ENCODE measurements at places on chromosomes 5 and 9.

DNA sequence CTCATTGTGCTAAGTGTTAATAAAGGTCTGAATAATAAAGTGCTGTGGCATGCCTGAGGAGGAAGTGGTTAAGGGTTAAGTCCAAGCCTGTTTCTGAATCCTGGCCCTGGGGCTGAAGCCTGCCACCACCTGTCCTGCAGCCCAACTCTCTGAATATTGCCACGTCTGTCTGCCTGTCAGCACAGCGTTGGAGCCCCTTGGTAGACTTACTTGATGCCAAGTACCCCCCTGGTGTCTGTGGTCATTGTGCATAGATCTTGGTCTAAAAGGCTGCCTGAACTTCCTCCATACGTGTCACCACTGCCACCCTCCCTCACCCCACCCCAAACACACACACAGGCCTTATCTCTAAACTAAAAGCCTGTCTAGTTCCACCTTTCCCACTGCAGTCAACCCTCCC is 35.4 kb upstream of the SLC2A8 start:
- DNase-seq: peak; percentile 2

GRCh38 chr5:91171322-91171721 is 211.8 kb downstream of the ARRDC3 start:
- DNase-seq: no peak

DNA sequence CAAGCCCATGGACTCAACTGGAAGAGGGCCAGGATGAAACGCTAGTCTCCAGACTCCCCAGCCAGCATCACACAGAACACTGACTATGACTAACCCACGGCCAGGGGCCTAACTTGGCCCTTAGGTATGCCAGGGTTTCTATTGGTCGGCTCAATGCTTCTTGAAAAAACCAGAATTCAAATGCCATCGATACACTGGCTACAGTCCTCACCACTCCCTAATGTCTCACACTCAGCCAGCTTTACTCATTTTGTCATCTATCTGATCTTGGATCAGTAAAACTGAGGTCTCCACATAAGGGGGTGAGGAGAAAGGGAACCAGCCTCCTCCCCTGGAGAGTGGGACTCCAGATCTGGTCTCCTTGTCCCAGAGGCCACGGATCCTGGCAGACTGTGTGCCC is 59.5 kb upstream of the FUBP3 start:
- DNase-seq: no peak

GRCh38 chr5:67187006-67187715 is 9.4 kb downstream of the CD180 start:
- peak; percentile 87 for DNase-seq

DNA sequence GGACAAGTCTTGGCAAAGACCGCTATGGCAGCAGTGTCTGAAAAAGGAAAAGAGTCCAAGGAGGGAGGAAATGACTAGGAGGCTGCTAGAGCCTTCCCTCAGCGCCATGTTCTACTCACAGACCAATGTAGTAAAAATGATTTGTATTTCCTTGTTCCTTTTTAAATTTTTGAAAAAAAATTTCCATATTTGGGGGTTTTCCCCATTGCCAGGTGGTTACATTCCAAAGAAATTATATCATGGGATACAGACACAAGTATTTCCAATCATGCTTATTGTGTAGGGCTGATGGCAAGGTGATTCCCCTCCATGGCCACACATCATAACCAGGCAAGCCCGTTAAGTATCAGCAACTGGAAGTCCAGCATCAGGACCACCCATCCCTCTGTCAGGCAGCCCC is 138.2 kb downstream of the PIP5K1B start:
- DNase-seq: no peak

- no peak for DNase-seq
Observed at GRCh38 chr5:9067154-9067553, 478.7 kb downstream of the SEMA5A start.

GRCh38 chr9:27766073-27766835 is 193.0 kb upstream of the C9orf72 start:
- DNase-seq: no peak

DNA sequence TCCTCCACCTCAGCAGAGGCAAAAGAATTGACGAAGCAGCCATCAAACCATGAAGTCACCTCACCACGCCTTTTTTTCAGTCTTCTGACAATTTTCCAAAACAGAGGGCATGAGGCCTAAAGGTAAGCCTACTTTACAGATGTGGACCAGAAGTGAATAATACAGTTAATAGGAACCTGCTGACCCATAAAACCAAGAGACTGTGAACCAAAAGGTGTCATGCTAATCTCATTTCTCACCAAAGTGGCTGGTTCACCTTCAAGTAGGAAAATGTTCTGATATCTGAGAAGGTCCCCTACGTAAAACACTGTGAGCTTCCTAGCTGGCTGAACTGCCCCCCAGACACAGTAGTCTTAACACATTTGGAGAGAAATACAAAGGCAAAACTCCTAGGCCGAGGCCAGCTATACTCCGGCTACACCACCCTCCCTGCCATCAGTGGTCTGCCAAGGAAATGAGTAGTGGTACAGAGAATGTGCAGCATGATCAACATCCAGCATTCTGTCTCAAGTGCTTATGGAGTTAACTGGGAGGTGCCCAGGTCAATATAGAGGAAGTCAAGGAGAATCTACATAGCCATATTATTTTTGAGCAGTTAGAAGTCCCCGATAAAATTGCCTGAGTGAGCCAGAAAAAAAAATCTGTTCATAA is 19.3 kb upstream of the F2RL2 start:
- no peak for DNase-seq

GRCh38 chr9:77018058-77018968 is 1.1 kb upstream of the FOXB2 start:
- no peak for DNase-seq

DNA sequence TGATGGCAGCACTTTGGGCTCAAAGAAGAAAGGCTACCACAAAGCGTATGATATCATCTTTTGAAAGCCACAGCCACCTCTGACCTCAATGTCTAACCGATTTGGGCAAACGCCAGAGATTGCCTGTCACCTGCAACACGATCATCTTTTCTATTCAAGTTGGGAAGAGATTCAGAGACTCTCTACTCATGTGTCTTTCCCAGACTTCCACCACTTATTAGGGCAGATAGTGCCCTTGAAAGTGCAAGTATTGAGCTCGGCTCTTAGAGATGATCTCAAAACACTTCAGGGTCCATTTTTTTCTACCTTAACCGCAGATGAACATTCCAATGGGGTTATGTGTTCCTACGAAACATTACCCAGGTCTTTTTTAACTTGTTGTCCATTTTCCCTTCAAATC is 213.7 kb downstream of the DRD1 start:
- DNase-seq: no peak

GRCh38 chr9:14131356-14132088 is 182.4 kb downstream of the NFIB start:
- DNase-seq: no peak

DNA sequence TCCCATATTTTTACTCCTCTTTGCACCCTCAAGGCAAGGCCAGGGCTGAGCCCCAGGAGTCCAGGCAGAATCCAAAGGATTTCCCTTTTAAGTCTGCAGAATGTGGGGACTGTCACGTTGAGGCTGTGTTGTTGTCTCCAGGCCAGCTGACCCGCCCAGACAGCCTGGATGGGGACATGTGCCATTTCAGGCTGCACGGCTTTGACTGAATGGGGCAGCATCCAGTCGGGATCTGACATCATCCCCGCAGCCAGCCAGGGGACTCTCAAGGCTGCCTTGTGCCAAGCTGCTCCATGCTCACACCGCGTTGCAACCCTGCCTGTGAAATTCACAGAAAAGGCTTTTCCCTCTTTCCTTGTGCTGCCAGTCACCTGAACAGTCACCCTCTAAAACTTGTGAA is 2.2 kb upstream of the ZNF366 start:
- DNase-seq: no peak

DNA sequence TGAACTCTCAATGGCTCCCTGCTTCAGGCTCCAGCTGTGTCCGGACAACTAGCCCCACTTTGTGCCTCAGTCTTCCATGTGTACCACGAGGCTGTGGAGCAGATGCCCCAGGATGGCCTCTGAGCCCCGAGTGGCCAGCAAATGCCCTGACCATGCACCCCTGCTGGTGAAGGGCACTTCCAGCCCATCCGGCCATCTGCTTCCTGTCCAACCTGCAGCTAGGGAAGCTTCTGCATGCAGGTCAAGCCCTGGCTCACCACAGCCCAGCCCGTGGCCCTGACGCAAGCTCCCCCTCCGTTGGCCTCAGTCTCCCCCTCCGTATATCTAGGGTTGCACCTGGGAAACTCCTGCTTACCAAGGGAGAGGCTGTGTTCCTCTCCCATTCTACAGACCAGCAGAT is 4.8 kb downstream of the NINJ1 start:
- DNase-seq: no peak

DNA sequence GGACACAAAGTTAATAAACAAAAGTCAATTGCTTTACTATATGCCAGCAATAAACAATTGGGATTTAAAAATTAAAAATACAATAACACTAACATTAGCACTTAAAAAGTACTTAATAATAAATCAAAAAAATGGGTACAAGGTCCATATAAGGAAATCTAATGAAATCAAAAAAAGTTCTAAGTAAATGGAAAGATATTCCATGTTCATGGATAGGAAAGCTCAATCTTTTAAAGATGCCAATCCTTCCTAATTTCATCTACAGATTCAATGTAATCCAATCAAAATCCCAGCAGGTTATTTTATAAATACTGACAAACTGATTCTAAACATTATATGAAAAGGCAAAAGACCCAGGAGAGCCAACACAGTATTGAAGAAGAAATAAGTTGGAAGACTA is 41.9 kb downstream of the BTNL9 start:
- no peak for DNase-seq

GRCh38 chr5:58013542-58014258 is 446.2 kb downstream of the PLK2 start:
- DNase-seq: no peak

GRCh38 chr9:98396236-98396635 is 140.8 kb upstream of the TBC1D2 start:
- DNase-seq: no peak

- no peak for DNase-seq
Observed at GRCh38 chr9:136115641-136116359, 2.9 kb downstream of the TMEM250 start.

- no peak for DNase-seq
Observed at GRCh38 chr5:50712479-50712878, 46.0 kb downstream of the PARP8 start.

DNA sequence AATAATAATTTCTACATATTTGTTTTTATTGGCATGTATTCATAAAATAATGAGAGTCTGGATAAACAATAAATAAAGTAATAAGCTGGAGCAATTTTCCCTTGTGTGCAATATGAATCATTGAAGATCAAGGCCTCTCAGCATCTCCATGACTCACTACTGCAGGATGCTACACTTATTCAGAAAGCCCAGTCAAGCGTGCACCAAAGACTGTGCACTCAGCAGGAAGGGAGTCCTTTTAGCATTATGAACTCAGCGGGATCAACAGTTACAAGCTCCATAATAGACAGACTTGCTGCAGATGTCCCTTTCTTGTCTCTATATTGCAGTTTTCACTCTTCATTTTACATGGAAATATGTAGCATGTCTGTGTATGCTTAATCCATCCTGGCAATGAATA is 485.3 kb downstream of the CDH9 start:
- DNase-seq: no peak

DNA sequence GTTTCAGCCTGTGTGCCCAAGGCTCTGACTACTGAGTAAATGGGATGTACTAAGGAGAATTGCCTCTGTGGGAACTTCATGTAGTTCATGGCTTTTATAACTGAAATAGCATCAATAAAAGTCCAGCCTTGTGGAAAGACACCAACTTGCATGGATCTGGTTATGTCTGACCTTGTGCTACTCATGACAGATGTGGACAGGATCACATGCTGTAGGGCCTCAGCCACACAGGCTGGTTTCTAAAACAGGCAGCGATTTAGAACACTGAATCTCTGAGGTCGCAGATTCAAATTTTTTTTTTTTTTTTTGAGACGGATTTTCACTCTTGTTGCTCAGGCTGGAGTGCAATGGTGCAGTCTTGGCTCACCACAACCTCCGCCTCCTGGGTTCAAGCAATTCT is 66.5 kb upstream of the SPIN1 start:
- no peak for DNase-seq

DNA sequence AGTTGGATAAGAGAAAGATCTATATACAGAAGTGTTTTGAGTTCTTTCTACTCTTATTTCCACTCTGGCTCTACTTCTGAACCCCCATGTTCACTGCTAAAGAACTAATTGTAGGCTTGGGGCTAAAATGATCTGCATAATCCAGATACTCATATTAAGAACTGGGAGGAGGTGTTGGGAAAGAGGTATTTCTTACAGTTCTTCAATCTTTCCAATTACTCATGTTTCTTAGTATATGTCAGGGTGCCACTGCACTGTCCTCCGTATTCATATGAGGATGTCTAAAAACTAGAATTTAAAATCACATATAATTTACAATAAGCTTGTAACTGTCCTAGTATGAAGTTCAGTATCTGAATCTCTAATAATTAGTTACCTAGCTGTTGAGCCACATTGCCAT is 12.7 kb downstream of the NIPBL start:
- DNase-seq: peak; percentile 40

GRCh38 chr5:570446-570845 is 41.7 kb upstream of the CEP72 start:
- no peak for DNase-seq

GRCh38 chr9:21985964-21986667 is 8.1 kb downstream of the CDKN2A start:
- no peak for DNase-seq

- no peak for DNase-seq
Observed at GRCh38 chr5:119949426-119949999, 320.2 kb downstream of the FAM170A start.

- DNase-seq: no peak
Observed at GRCh38 chr9:19411316-19411715, 2.5 kb downstream of the ACER2 start.

- no peak for DNase-seq
Observed at GRCh38 chr9:70478963-70479641, 64.6 kb upstream of the KLF9 start.

DNA sequence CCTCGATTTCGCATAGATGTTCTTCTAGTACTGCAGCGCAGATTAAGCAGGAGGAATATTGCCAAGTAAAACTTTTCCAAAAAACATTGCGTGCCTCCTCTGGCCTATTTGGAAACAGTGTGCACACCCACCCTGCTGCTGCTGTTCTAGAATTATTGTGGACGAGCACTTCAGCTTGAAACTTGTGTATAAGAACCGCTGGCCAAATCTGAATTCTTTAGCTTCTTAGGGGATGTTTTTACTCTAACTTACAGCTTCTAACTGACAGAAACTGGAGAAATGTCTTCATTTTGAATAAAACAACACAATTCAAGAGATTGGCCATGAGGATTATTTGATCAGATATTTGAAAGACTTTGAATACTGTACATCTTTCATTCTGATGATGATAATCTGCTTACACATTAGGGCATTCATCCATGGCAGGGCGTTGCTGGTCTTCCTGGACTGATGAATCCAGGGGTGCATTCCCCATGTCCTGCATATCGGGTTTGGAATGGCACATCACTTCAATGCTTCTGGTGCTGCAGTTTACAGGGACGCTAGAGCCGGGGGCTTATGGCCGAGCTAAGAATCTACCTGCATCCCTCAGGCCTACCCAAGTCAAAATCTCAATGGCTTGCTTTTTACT is 6.5 kb downstream of the ADAMTS16 start:
- DNase-seq: no peak

GRCh38 chr9:1340390-1340789 is 290.2 kb downstream of the DMRT2 start:
- DNase-seq: no peak

- DNase-seq: no peak
Observed at GRCh38 chr9:81559709-81560108, 129.6 kb downstream of the TLE1 start.
